ENCODE measurements at places on chromosomes 2 and 18. TPM values are rescaled to one million over a fixed set of nuclear protein-coding genes. Genes with fewer than 3 reads are reported as not detected.

- H3K4me3 ChIP-seq: no peak overlapping the region
- H3K27me3 ChIP-seq: no peaks in the 10 kb centered on the region
- no peaks in the 10 kb centered on the region for H3K4me1 ChIP-seq
- DNase-seq: no peak
Measured at GRCh38 chr2:55957142-55957541, 33.6 kb upstream of the EFEMP1 start.

DNA sequence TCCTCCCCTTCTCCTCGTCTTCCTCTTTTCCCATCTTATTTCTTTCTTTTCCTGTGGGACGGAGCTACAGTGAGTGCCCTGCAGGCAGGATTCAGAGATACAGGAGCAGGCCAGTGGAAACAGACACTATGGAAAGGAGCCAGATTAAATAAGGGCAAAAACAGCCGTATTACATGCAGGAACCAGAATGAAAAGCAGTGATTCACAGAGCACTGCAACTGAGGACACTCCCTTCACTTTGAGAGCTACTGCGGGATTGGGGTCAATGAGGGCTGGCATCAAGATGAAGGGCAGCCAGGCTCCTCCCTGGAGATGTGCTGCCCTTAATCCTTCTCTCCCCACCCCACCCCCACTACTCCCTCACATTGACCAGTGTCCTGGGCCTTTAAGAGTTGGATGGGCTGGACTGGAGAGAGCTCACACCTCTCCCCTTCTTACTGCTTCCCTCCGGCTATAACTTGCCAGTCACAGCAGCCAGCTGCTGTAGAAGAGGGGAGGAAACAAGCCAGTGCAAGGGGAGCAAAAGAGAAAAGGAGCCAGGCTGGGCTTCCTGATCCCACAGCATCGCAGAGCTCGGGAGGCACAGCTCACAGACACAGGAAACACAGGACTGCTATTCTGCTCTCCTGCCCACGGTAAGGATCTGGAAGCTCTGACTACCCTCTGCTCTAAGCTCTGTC is at the start of gene PLCD4:
PLCD4 (plus strand) TSS at position 464 of the 680 bp plus-strand sequence. CDS start 7,841 bp downstream, outside the sequence.
- no peak within 1 kb of the TSS for H3K27ac ChIP-seq
- no peaks in the 10 kb centered on the region for H3K4me1 ChIP-seq
- H3K27me3 ChIP-seq: peaks cover 20% of the 10 kb centered on the region

DNA sequence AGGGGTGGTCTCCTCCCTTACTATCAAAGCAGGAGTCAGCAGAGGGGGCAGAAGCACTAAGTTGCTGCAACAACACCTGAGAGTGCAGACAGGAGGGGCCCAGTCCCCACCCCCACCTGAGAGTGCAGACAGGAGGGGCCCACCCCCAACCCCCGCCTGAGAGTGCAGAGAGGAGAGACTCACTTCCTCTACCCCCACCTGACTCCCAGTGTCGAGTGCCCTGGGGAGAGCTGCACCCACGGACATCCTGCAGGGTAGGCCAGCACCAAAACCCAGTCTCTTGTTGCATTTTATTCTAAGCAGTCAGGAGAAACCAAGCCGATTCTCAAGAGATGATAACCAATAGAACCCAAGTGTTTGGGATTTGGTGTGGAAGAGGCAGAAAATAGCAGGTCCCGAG is 78.4 kb downstream of the NAPG start:
- no peaks in the 10 kb centered on the region for H3K4me1 ChIP-seq
- no peaks in the 10 kb centered on the region for H3K36me3 ChIP-seq
- no peak for DNase-seq
- peaks cover 3% of the 10 kb centered on the region for H3K27me3 ChIP-seq

DNA sequence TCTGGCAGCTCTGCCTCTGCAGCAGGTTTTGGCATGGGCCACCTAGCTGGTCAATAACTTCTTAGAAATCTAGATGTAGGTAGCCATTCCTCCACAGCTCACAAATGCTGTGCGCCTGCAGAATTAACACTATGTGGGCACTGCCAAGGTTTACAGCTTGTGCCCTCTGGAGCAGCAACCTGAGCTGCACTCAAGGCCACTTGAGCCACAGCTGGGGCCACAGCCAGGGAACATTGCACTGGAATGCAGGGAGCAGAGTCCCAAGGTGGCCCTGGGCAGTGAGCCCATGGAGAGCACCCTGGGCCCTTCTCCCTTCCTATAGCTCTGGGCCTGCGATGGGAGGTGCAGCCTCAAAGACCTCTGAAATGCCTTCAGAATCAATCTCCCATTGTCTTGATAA is 365.3 kb downstream of the SATB2 start:
- H3K27me3 ChIP-seq: no peaks in the 10 kb centered on the region
- H3K27ac ChIP-seq: no peak overlapping the region
- DNase-seq: no peak
- no peaks in the 10 kb centered on the region for H3K4me1 ChIP-seq
- no peak overlapping the region for H3K4me3 ChIP-seq

- no peaks in the 10 kb centered on the region for H3K36me3 ChIP-seq
- no peaks in the 10 kb centered on the region for H3K27me3 ChIP-seq
- DNase-seq: peak; percentile 55
- H3K27ac ChIP-seq: peak overlapping the region; percentile 92
- H3K4me1 ChIP-seq: peaks cover 21% of the 10 kb centered on the region
- peak overlapping the region; percentile 75 for H3K4me3 ChIP-seq
Measured at GRCh38 chr2:25362434-25363145, 20.9 kb upstream of the DNMT3A start.

- no peak for DNase-seq
- peaks cover 4% of the 10 kb centered on the region for H3K27me3 ChIP-seq
- H3K27ac ChIP-seq: no peak overlapping the region
Measured at GRCh38 chr18:45713239-45713638, 10.7 kb upstream of the SLC14A1 start.

DNA sequence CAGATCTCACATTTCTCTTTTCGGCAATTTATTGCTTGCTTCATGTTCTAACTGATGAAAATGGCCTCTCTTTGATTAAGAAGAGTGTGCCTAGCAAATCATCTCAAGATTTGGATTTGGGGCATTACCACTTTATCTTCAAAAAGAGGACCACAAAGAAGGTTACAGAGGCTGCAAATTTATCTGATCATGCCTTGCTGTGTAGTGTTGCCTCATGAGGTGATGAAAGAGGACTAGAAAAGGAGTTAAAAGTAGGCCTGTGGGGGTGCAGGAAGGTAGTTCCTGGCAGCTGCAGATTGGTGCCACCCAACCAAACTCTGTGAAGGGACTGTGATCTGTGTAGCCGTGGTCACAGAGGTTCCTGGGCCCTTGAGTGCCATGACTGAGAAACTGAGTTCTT is 69.2 kb downstream of the PRELID3A start:
- H3K27me3 ChIP-seq: no peaks in the 10 kb centered on the region
- DNase-seq: no peak
- H3K36me3 ChIP-seq: no peaks in the 10 kb centered on the region
- no peaks in the 10 kb centered on the region for H3K4me1 ChIP-seq
- H3K4me3 ChIP-seq: no peak overlapping the region

DNA sequence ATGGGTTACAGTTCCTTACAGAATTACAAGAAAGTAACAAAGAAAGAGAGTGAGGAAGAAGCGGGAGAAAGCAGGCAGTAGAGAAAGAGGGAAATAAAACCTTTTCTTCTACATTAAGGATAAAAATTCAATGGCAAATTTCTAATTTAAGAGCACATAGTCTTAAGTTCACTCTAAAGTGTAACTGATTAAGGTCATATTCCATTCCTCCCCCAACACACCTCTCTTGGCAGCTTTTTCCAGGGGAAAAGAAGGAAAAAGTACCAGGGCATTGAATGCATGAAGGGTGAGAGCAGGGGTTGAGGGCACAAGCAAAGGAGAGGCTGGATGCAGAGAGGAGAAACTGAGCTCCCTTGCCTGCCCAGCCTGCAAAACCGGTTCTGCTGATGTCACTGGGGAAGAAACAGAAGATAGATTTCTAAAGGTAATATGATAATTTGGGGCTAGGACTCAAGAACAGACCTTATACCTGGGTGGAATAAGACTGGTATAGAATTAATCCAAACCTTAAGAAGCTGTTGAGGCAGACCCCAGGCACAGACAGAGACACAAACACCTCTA is 4.6 kb downstream of the ACMSD start:
- peaks cover 9% of the 10 kb centered on the region for H3K27me3 ChIP-seq
- DNase-seq: no peak
- no peak overlapping the region for H3K4me3 ChIP-seq
- no peaks in the 10 kb centered on the region for H3K4me1 ChIP-seq
- no peaks in the 10 kb centered on the region for H3K36me3 ChIP-seq

GRCh38 chr2:84290537-84290936 is 168.5 kb downstream of the SUCLG1 start:
- H3K27ac ChIP-seq: no peak overlapping the region
- H3K36me3 ChIP-seq: no peaks in the 10 kb centered on the region
- H3K4me1 ChIP-seq: no peaks in the 10 kb centered on the region

The IL1RN gene
- total RNA-seq: 0.37 TPM

The ELOA2 gene
- total RNA-seq: not detected

The SPC25 gene
- total RNA-seq: 51.6 TPM

The SERPINB4 gene
- total RNA-seq: not detected

The PKDCC gene
- total RNA-seq: not detected

The NFE2L2 gene
- 65.6 TPM for total RNA-seq

The TRIM43 gene
- not detected for total RNA-seq

The TUBA4B gene
- total RNA-seq: not detected
